ENCODE measurements at places on chromosomes 11 and 22.

DNA sequence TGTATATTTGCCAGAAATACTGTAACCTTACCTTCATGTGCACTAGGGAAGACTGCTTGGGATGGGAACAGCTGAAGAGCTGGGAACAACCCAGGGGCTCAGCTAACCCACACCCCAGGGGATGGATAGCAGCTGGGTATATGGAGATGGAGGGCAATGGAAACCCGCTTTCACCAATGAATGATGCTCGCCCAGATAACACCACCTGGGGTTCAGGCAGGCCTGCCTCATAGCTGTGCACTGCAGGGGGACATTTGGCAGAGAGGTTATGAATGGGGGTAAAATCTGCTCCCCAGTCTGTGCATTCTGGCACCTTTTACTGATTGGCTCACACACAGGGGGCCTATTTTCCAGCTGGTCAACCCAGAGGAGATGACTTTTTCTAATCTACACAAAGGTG, 170.7 kb downstream of the CHST1 start:
- DNase-seq: no peak

GRCh38 chr22:31394326-31394725, 5.1 kb upstream of the DRG1 start:
- no peak for DNase-seq

DNA sequence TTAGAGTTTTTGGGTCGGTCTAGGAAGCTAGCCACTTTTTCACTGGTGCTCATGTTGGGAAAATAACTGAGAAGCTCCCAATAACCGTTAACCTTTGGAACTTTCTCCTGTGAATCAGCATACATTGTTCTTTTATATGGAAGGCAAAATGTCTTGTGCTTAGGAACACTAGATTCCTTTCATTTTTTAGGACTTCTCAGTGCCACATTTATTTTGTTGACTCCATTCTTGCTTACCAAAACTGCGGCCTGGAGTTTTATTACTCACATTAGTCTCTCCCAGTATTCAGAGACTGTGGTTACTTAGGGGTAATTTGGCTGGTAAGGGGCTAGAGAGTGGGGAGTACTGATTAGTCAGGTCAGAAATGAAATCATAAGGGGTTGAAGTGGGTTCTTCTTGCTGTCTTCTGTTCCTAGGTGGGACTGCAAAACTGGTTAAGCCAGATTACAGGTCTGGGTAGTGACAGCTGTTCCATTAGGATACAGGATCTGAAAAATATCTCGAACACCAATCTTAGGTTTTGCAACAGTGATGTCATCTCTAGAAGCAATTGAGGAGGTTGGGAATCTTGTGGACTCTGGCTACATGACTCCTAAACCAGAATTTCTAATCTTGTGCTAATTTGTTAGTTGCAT, 631.4 kb upstream of the LUZP2 start:
- no peak for DNase-seq

DNA sequence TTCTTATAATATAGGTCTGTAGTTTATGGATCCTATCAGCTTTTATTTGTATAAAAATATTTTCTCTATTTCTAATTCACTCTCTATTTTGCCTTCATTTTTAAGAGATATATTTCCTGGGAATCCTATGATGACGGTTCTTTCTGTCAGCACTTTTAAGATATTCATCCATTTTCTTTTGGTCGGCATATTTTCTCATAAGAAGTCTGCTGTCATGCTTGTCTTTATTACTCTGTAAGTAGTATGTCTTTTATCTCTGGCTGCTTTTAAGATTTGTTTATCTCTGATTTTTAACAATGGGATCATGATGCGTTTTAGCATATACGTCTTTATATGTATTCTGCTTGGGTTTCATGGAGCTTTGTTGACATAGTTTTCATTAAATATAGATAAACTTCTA, 175.5 kb downstream of the SNX19 start:
- DNase-seq: no peak

DNA sequence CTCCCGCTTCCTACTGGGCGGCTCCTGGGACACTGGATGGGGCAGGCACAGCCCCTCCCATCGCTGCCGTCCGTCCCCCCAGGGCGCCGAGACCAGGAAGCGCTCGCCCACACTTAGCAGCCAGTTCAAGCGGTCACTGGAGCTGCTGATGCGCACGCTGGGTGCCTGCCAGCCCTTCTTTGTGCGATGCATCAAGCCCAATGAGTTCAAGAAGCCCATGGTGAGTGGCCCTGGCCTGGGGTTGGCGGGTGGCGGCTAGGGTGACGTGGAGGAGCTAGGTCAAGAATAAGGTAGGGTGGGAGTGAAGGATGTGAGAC, 44.6 kb downstream of the MYO7A start:
- DNase-seq: no peak

Measured in NK-92 treated with Interleukin-12 subunit alpha and Interleukin-12 subunit beta, amount 100 ng/mL, for 24 hours (cell line).